T-helper 1 cell (primary cell): ENCODE measurements at places on chromosomes 13 and 19.

DNA sequence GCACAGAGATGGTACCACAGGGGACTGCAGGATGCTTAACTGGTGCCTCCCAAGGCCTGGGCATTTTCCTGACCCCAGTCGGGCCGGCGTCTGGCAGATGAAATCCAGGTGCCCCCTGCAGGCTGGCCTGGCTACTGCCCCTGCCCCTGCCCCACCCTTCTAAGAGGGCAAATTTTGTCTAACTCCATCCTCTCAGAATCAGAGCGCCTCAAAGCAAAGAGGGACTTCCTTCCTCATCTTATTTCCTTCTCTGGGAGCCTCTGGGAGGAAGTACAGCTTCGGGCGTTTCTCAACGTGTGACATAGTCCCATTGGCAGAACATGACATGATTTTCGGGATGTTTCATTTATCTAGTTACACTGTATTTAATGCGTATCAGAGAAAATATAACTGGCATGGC lies 2.7 kb downstream of the PRKACA start:
- peak; percentile 38 for DNase-seq

DNA sequence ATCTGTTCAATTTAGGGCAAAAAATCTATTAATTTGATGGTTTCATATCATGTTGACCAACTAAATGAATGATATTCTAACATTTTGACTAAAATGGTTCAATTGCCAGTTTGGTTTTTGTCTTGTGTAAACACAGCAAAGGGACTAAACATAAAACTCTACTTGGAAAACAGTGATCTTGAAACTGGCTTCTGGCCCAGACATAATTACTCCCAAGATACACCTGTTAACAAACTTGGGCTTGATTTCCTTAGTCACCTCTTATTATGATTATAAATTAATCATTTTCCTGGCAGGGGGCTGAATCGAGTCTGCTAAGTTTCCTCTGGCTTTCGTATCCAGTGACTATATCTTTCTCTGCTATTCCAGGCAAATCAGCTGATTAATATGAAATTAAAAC lies 78.0 kb upstream of the OXGR1 start:
- no peak for DNase-seq

GRCh38 chr13:23574421-23575145 lies 4.4 kb downstream of the TNFRSF19 start:
- no peak for DNase-seq

DNA sequence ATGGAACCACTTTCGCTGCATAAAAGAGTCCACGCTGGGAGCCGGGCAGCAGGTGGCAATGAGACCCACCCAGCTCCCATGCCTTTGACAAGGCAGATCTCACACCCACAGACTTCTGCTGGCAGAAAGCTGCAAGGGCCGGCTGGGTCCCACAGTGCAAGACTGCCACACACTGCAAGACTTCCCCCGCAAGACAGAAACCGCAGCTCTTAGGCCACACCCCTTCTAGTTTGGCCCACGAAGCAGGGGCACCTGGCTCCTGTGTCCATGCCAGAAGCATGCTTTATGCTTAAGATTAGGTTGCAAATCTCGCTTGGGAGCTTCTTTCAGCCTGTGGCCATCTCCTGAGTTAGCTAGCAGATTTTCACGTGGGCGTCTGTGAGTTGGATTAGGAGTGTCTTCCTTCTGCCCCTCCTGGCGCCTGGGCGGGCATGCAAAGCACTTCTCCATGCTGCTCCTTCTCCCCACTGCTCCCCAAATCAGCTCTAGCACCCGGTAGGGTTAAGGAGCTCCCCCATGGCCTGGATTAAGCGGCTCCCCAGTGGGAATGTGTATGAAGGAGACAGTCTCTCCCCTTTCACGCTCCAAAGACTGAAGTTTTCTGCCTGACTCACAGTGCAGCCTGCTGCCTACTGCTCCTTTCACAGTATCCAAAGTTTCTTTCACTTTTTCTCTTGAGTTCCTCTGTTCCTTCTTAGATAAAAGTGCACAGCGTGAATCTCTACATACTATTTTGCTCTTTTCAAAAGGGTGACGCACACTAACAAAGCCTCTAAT lies 17.7 kb downstream of the GPC6 start:
- no peak for DNase-seq

DNA sequence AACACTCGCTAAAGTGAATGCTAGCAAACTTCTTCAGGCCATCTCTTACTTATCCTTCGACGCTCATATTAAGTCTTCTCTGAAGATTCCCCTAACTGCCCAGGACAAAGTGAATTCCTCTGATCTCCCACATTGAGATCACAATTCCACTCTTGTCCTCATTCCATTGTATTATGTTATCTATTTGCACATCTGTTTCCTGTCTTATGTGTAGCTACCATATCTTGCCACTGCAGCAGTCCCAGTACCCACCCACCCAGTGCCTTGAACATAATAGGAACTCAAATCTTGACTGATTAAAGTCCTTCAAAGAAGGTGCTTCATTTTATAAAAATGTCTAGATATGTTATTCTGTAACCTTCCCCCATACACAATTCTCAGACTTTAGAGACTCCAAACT lies 702.3 kb downstream of the DIAPH3 start:
- DNase-seq, result no peak

DNA sequence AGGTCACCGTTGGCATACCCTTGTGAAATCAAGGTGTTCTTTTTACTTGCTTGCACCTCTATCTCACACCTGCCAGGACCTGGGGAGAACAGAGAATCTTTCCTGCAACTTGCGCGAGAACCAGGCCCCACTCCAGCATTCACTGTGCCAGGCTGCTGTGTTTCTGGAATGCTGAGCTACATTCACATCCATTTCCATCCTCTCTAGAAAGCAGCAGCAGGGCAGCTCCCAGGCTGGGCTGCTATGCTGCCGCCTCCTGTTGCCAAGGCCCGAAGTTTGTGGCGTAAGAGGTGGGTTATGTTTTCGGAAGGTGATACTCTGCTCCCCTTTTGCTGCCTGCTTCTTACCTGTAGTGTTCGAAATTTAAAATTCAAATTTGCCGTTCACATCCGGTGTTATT lies 464.1 kb downstream of the KLF5 start:
- DNase-seq, result no peak

- no peak for DNase-seq
Observed at GRCh38 chr13:73757481-73758233, 376.5 kb downstream of the KLF12 start.

- DNase-seq, result no peak
Observed at GRCh38 chr13:34357435-34358232, 539.7 kb downstream of the RFC3 start.

DNA sequence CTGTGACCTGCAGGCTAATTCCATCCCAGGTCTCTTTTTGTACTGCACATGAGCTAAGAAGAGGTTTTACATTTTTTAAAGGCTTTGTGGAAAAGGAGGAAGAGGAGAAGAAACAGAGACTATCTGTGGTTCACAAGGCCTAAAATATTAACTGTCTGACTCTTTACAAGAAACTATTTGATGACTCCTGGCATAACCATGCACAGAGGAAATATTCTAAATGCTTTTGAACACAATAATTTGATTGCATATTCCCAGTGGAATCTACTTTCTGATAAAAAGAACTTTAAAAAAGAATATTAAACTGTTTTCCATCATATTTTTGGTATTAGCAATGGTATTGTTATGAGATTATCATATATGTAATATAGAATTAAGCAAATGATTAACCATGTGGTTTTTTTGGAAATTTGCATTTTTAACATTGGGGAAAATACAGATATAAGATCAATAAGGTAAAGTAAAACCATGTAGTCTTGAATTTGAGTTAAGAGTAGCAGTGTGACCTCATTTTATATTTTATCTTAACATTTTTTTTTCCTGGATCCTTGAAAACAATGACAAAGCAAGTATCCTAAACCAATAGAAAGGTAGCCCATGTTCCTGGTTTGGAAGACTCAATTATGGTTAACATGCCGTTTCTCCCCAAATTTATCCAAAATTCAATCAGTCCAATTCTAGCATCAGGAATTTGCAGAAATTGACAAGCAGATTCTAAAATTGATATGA lies 251.0 kb downstream of the UQCRFS1 start:
- DNase-seq, result no peak

DNA sequence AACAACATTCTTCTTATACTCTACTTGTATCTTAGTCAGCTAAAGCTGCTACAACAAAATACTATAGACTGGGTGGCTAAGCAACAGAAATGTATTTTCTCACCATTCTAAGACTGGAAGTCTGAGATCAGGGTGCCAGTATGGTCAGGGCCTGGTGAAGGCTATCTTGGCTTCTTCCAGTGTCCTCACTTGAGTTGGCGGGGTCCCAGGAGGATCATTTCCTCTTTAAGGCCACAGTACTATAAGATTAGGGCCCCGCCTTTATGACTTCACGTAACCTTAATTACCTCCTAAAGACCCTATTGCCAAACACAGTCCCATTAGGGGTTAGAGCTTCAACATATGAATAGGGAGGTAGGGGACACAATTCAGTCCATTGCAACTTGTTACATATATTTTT lies 30.7 kb upstream of the DOCK9 start:
- no peak for DNase-seq

DNA sequence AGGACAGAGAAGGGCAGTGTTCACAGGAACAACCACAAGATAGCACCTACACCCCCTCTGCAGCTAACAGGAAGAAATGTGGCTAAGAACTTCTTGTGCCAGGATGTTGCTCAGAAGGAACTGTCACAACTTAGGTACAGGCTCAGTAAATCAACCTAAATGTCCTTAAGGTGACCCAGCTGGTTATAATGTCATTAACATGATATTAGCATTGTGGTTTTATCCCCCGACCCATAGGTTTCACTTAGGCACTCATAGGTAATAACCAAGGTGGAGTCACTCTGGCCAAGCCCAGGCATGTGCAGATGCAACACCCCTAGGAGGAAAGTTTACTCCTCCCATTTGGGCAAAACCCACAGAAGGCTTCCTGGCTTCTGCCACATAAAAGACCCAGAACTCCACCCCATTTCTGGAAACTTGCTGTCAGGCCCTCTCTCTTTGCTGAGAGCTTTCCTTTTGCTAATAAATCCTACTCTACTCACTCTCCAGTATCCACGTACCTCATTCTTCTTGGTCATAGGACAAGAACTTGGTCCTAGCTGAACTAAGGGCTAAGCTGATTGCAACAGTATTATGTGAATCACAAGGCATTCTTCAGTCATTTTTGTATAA lies 951.3 kb downstream of the SLITRK5 start:
- DNase-seq, result peak; percentile 10

- no peak for DNase-seq
Observed at GRCh38 chr19:48295458-48295857, 25.6 kb downstream of the ZNF114 start.

- DNase-seq, result no peak
Observed at GRCh38 chr19:46408664-46409039, 4.7 kb downstream of the CCDC8 start.

- DNase-seq, result no peak
Observed at GRCh38 chr19:12272980-12273901, 21.4 kb downstream of the ZNF44 start.

DNA sequence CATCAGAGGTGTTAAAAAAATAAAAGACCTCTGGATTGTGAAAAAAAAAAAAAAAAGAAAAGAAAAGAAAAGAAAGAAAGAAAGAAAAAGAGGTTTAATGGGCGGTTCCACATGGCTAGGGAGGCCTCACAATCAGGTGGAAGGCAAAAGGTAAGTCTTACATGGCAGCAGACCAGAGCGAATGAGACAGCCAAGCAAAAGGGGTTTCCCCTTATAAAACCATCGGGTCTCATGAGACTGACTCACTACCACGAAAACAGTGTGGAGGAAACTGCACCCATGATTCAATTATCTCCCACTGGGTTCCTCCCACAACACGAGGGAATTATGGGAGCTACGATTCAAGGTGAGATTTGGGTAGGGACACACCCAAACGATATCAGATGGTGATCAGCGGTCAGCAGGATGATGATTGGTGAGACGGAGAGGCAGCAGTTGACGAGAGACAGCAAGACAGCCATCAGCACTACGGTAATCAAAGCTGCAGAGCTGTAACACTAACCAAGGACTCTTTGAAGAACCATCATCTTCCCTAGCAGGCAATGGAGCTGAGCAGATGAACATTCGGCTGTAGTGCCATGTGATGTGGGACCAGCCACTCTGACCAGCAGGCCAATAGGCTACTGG lies 3.9 kb upstream of the CD209 start:
- no peak for DNase-seq

DNA sequence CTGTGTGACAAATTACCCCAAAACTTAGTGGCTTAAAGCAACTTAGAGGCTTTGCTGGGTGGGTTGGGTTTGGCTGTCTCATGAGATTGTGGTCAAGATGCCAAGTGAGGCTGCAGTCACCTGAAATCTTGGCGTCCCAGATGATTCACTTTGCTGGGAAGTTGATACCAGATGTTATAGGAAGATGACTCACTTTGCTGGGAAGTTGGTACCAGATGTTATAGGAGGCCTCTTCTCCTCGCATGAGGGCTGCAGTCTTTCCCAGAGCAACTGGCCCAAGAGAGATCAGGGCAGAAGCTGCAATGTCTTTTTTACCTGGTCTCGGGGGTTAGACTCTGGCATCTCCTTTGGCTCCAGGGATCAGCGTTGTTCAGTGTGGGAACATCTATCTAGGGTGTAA lies 16.8 kb downstream of the TEX29 start:
- no peak for DNase-seq

DNA sequence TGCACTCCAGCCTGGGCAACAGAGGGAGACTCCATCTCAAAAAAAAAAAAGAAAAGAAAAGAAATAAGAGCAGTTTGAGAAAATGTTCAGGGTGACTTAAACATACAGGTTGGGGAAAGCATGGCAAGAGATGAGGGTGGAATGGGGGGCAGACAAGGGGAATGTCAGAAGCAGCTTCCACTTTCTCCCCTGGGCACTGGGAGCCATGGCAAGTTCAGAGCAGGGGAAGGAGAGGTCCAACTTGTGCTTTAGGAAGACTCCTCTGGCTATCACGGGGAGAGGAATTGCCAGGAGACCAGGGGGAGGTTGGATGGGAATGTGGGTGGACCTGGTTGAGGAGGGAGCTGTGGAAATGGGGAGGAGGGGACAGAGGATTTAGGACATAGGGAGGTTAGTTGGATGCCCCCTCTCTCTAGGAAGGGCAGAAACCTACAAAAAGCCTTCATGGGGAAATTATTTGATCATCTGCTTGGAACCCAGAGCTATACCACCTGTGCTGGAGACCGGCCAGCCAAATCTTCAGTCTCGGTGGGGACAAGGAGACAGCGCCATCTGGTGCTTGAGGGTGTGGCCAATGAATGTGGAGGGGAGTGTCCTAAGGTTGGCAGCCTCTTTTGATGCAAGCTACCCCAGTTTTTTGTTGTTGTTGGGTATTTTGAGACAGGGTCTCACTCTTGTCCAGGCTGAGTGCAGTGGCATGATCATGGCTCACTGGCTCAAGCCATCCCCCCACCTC lies 7.3 kb upstream of the STRN4 start:
- peak; percentile 64 for DNase-seq

DNA sequence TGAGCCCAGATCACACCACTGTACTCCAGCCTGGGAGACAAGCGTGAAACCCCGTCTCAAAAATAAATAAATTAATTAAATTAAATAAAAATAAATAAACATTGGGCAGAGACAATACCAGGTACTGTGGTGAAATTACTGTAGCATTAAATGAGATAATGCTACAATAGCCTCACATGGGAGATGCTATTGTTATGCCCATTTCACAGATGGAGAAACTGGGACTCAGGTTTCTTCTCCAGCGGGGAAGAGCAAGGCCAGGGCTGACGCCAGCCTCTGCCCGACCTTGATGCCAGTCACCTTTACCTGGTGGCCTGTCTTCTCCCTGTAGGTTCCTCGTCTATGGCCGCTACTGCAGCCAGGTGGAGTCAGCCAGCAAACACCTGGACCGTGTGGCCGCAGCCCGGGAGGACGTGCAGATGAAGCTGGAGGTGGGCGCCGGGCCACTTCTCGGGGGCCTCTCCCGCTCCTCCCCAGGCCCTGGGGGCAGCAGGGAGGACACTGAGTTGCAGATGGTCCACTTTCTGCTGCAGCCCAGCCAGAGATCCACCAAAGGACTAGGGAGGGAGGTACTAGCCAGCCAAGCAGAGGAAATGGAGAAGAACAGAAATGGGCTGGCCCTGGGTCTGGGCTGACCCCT lies 53.9 kb downstream of the VAV1 start:
- DNase-seq, result no peak
